ENCODE measurements at places on chromosomes 16 and 17. TPM values are rescaled to one million over a fixed set of nuclear protein-coding genes. Genes with fewer than 3 reads are reported as not detected.

The ST6GALNAC2 gene
- total RNA-seq: 29.0 TPM

GRCh38 chr17:34171245-34171818 lies 83.8 kb upstream of the CCL2 start:
- H3K4me1 ChIP-seq: no peaks in the 10 kb centered on the region
- DNase-seq: peak; percentile 57
- no peaks in the 10 kb centered on the region for H3K36me3 ChIP-seq

GRCh38 chr17:76278952-76279741 lies 14.0 kb downstream of the UBALD2 start:
- H3K4me3 ChIP-seq: no peak overlapping the region
- H3K4me1 ChIP-seq: peaks cover 18% of the 10 kb centered on the region
- no peaks in the 10 kb centered on the region for H3K27me3 ChIP-seq
- peak; percentile 92 for DNase-seq

GRCh38 chr17:27623614-27624013 lies 7.4 kb upstream of the LGALS9 start:
- peaks cover 85% of the 10 kb centered on the region for H3K36me3 ChIP-seq
- no peaks in the 10 kb centered on the region for H3K4me1 ChIP-seq
- no peak overlapping the region for H3K27ac ChIP-seq

DNA sequence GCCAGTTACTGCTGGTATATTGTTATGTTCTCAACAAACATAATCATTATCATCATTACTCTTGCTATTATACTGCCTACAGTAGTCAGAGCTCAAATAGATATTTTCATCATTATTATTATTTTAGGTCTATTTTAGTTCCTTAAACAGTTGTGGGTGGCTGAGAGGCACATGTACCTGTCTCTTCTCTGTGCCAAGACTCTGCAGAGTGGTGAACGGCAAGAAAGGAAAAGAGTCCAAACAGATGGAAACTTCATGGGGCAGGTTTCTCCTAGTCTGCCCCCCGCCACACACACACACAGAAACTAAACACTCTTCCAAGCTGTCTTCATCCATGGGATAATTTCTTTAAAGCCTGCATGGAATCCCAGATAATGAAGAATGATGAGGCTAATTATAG lies 77.7 kb upstream of the CLEC3A start:
- no peak overlapping the region for H3K4me3 ChIP-seq
- no peaks in the 10 kb centered on the region for H3K36me3 ChIP-seq
- H3K4me1 ChIP-seq: no peaks in the 10 kb centered on the region
- H3K27ac ChIP-seq: no peak overlapping the region
- H3K27me3 ChIP-seq: peaks cover 8% of the 10 kb centered on the region
- DNase-seq: no peak

Data from lower lobe of right lung (tissue), 2 donors.